ENCODE measurements at places on chromosomes 3 and 15. TPM values are rescaled to one million over a fixed set of nuclear protein-coding genes. Genes with fewer than 3 reads are reported as not detected.

JMJD7 gene
- total RNA-seq, result 21.6 TPM

SLC38A3 gene
- total RNA-seq, result 5.4 TPM

- DNase-seq, result no peak
- H3K4me1 ChIP-seq, result no peaks in the 10 kb centered on the region
Measured at GRCh38 chr3:101248736-101249135, 71.6 kb downstream of the IMPG2 start.

DNA sequence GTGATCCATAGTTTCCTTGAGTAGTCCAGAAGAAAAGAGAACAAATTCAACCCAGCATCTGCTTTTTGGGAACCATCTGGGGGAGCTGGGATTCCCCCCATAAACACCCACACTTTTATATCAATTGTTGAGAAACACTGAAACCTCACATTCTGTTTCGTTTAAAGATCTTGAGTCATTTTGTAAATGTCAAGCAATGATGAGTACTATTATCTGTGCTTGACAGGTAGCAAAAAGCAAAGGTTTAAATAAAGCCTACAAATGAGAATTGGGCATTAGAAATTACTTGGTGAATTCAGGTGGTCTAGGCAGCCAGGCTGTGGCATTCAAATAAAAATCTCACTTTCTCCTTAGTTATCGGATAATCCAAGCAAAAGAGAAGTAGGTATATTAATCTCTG is 75.7 kb downstream of the TMEM266 start:
- H3K27me3 ChIP-seq, result no peaks in the 10 kb centered on the region
- no peaks in the 10 kb centered on the region for H3K4me1 ChIP-seq
- no peak overlapping the region for H3K27ac ChIP-seq
- DNase-seq, result no peak

DNA sequence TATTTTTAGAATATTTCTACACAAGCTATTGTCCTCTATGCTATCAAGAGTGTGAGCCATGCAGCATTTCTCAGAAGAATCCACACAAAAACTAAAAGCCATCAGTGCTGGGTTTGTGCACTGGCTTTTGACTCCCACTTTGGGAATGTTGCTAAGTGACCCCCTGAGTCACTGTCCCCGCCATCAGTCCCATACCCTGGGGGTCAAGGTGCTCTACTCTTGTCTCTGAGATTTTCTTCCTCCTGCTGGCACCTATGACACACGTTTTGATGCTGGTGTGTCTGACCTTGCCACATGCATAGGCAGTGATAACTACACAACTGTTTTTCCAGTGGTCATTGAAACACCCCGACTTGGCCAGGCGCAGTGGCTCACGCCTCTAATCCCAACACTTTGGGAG is 19.8 kb downstream of the CMTM7 start:
- H3K36me3 ChIP-seq, result no peaks in the 10 kb centered on the region
- no peak overlapping the region for H3K27ac ChIP-seq
- H3K4me3 ChIP-seq, result no peak overlapping the region
- H3K4me1 ChIP-seq, result peaks cover 8% of the 10 kb centered on the region

MUSTN1 gene
- 3.6 TPM for total RNA-seq

TMC3 gene
- total RNA-seq, result 0.31 TPM

CEMIP gene
- total RNA-seq, result 8.3 TPM

GRCh38 chr15:35717721-35718120 is 171.8 kb upstream of the DPH6 start:
- no peaks in the 10 kb centered on the region for H3K36me3 ChIP-seq
- no peaks in the 10 kb centered on the region for H3K4me1 ChIP-seq
- H3K27me3 ChIP-seq, result no peaks in the 10 kb centered on the region
- DNase-seq, result no peak
- no peak overlapping the region for H3K4me3 ChIP-seq

STARD9 gene
- total RNA-seq, result 137 TPM

GRCh38 chr3:69079269-69080159 is 651 bp downstream of the UBA3 start:
- DNase-seq, result no peak
- H3K27me3 ChIP-seq, result no peaks in the 10 kb centered on the region
- peak overlapping the region; percentile 97 for H3K4me3 ChIP-seq

DNA sequence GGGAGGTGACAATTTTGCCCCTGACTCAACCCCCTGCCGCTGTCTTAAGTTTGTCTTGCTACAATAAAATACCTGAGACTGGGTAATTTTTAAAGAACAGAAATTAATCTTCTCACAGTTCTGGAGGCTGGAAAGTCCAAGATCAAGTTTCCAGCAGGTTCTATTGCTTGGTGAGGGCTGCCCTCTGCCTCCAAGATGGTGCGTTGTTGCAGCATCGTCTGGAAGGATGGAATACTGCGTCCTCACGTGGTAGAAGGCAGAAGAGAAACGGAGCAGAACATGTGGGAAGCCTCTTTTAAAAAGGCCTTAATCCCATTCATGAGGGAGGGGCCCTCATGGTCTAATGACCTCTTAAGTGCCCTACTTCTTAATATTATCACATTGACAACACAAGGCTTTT is 87.3 kb upstream of the SNTN start:
- no peaks in the 10 kb centered on the region for H3K36me3 ChIP-seq
- no peaks in the 10 kb centered on the region for H3K27me3 ChIP-seq
- H3K27ac ChIP-seq, result no peak overlapping the region
- no peak for DNase-seq
- H3K4me3 ChIP-seq, result no peak overlapping the region
- no peaks in the 10 kb centered on the region for H3K4me1 ChIP-seq

- H3K36me3 ChIP-seq, result no peaks in the 10 kb centered on the region
- H3K27ac ChIP-seq, result no peak overlapping the region
- no peak overlapping the region for H3K4me3 ChIP-seq
- no peak for DNase-seq
Measured at GRCh38 chr3:5116538-5116937, 5.6 kb upstream of the ARL8B start.

POLR2M gene
- total RNA-seq, result 87.2 TPM

GRCh38 chr15:101204739-101205535 is 46.9 kb downstream of the CHSY1 start:
- H3K27me3 ChIP-seq, result no peaks in the 10 kb centered on the region
- DNase-seq, result no peak
- H3K36me3 ChIP-seq, result no peaks in the 10 kb centered on the region

ATP2B2 gene
- total RNA-seq, result 1.8 TPM

DNA sequence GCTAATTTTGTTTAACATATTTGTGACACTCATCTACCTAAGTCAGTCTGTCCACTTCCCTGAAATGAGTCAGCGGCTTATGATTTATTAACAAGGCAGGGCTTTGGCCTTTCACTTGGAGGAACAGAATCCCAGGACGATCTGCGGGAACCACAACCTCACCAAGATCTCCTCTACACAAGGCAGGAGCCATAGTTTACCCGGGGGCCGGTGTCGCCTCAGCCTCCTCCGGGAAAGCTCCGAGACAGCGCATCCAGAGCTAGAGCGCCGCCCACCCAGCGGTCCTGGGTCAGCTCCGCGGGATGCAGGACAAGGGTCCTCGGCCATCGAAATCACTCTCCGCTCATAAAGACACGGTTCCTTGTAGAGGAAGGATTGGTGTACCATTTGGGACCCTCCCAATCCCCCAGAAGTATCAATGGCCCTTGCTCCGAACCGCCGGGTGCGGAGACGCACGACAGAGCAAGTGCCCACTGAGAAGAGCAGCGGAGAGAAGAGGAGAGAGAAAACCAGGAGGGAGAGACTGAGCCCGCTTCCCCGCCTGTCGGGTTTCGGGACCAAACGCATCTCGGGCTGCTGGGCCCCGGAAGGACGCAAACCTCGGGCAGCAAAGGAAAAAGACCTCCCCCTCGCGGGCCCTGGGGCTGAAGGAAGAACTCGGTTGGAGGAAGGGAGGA is 13.1 kb upstream of the ALCAM start:
- no peaks in the 10 kb centered on the region for H3K27me3 ChIP-seq
- DNase-seq, result peak; percentile 18

DNA sequence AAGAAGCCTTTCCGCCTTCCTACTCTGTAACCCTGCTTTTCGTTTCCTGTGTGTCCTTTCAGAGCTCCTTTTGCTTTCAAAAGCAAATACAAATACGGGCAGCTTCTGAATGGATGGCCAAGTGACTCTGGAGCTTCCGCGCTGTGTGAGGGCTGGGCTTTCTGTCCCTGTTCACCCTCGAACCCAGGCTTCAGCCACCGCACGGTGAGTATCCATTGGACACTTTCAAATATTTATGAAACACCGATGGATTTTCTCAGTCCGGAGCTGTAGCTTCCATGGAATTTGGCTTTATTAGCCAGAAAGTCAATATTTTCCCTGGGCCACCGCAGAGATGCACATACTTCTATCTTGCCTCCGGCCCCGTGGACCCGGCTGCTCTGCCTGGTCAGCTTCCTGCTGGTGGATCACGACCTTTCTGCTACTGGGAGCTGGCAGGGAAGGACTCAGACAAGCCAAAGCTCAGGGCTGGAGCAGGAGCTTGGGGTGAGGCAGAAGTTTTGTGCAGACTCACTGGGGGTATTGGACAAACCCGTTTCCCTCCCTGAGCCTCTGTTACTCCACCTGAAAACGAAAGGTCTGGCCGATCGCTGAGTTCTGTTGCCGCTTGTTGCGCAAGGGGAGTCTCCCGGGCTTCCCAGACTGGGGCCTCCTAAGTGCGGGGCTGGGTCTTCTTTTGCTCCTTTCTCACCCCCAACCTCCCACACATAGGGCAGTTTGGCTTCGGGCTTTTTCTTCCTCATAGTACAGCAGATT is 63.6 kb downstream of the LINGO1 start:
- no peak overlapping the region for H3K4me3 ChIP-seq
- H3K4me1 ChIP-seq, result peaks cover 6% of the 10 kb centered on the region
- no peaks in the 10 kb centered on the region for H3K27me3 ChIP-seq
- no peak overlapping the region for H3K27ac ChIP-seq

NMNAT3 gene
- 21.1 TPM for total RNA-seq

ONECUT1 gene
- 10.0 TPM for total RNA-seq

WWTR1 gene
- total RNA-seq, result 47.0 TPM

DNA sequence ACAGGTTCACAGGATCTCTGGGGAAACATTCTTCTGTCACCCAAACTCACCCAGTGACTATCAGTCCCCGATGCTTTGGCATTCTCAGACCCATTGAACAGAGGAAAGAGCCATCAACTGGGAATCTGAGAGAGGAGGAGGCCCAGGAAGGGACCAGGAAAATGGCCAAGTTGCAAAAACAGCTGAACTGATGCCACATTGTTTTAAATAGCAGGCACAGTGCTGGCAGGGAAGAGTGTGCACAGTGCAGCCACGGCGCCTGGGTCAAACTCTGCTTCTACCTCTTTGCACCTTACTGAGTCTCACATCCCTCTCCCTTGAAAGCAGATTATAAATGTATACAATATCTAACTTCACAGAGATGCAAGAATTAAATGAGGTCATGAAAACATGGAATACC is 66.4 kb downstream of the SRGAP3 start:
- H3K4me3 ChIP-seq, result no peak overlapping the region
- no peaks in the 10 kb centered on the region for H3K36me3 ChIP-seq
- H3K4me1 ChIP-seq, result peaks cover 3% of the 10 kb centered on the region
- no peak overlapping the region for H3K27ac ChIP-seq
- H3K27me3 ChIP-seq, result no peaks in the 10 kb centered on the region
- peak; percentile 44 for DNase-seq

GRCh38 chr3:172174513-172175253 is 135.3 kb downstream of the FNDC3B start:
- no peak for DNase-seq
- H3K4me1 ChIP-seq, result peaks cover 5% of the 10 kb centered on the region
- H3K36me3 ChIP-seq, result no peaks in the 10 kb centered on the region

DNA sequence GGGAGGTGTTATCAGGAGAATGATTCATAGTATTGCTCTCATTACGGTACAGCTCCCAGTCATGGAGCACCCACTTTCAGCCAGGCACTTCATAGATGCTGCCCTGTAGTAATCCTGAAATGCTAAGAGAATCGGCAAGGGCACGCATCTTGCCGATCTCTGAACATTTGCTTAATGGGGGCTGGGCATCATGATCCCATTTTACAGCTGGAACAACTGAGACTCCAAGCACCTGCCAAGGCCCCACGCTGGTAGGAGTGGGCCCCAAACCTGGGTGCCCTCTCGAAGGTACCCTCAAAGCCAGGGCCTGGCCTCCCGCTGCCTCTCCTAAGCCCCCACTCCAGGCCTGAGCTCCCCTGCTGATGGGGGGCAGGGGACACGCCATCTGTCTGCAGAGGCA is 47.3 kb downstream of the RPN1 start:
- H3K27me3 ChIP-seq, result no peaks in the 10 kb centered on the region
- H3K4me3 ChIP-seq, result no peak overlapping the region
- H3K4me1 ChIP-seq, result peaks cover 10% of the 10 kb centered on the region

GRCh38 chr15:90482124-90483011 is 47.4 kb upstream of the CRTC3 start:
- H3K27me3 ChIP-seq, result no peaks in the 10 kb centered on the region
- no peaks in the 10 kb centered on the region for H3K4me1 ChIP-seq
- H3K4me3 ChIP-seq, result no peak overlapping the region

- no peaks in the 10 kb centered on the region for H3K36me3 ChIP-seq
- no peaks in the 10 kb centered on the region for H3K27me3 ChIP-seq
- no peak overlapping the region for H3K27ac ChIP-seq
- DNase-seq, result no peak
- H3K4me3 ChIP-seq, result no peak overlapping the region
- H3K4me1 ChIP-seq, result no peaks in the 10 kb centered on the region
Measured at GRCh38 chr15:36926427-36926825, 173.9 kb downstream of the MEIS2 start.

GRCh38 chr3:104349836-104350235 is 1016.9 kb upstream of the ALCAM start:
- no peak for DNase-seq
- no peaks in the 10 kb centered on the region for H3K27me3 ChIP-seq
- no peak overlapping the region for H3K4me3 ChIP-seq
- no peaks in the 10 kb centered on the region for H3K4me1 ChIP-seq
- no peak overlapping the region for H3K27ac ChIP-seq

DNA sequence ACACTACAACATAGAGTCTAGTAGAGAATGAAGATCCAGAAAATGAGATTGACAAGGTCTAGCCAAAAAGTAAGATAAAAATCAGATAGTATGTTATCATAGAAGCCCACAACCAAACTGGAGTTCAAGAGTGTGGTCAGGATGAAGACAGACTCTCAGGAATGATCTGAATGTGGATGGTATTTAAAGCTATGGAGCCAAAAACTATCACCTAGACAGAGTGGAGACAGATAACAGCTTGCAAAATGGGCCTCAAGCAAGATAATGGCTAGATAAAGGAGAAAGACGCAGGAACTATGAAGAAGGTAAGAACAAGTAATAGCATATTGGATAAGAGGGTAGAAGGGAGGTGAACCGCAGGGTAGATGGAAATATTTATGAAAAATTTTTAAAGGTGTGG is 35.4 kb downstream of the ZMAT3 start:
- H3K27ac ChIP-seq, result no peak overlapping the region
- no peak for DNase-seq
- H3K36me3 ChIP-seq, result no peaks in the 10 kb centered on the region
- H3K4me1 ChIP-seq, result no peaks in the 10 kb centered on the region
- H3K4me3 ChIP-seq, result no peak overlapping the region
- H3K27me3 ChIP-seq, result no peaks in the 10 kb centered on the region

DNA sequence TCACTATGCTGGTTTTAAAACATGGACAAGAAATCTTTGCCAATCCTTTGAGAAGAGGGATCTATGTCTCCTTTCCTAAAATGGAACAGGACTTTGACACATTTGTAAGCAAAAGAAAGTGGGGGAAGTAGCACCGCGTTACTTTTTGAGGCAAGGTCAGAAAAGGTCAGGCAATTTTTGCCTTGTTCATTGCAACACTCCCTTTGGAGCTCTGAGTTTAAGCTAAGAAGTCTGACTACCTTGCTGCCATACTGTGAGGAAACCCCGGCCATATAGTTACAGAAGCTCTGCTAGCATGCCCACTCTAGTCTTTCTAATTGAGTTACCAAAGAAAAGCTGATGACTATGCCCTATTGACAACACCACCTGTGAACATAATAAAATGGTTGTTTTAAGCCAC is 1.4 kb downstream of the FAM227B start:
- H3K4me3 ChIP-seq, result no peak overlapping the region
- no peak for DNase-seq
- H3K27ac ChIP-seq, result peak overlapping the region; percentile 94
- no peaks in the 10 kb centered on the region for H3K27me3 ChIP-seq

Data from testis (tissue), 5 donors.